Stimulated activated CD4-positive, alpha-beta T cell treated with anti-CD3 and anti-CD28 coated beads, Interleukin-12 subunit alpha, Interleukin-12 subunit beta, amount 100 ng/mL, for 24 hours (primary cell): ENCODE measurements at places on chromosomes 13 and 19.

DNA sequence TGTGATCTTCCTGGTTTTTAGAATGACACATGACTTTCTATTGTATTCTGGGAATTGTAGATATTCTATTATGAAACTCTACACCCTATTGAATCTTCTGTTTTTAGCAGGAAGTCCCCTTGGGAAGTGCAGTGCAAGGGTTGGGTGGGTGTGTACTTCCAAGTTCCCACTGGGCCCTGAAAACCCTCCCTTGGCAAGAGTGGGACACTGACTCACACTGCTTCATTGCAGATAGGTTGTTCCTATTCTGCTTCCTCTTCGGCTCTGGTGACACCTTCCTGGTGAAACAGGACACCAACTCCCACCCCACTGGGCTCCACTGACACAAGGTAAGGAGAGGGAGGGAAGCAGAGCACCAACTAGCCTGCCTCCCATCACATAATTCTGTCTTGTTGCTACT is 121.8 kb downstream of the KCTD12 start:
- DNase-seq: no peak

GRCh38 chr13:113643593-113643992 is 14.4 kb downstream of the ATP4B start:
- no peak for DNase-seq

DNA sequence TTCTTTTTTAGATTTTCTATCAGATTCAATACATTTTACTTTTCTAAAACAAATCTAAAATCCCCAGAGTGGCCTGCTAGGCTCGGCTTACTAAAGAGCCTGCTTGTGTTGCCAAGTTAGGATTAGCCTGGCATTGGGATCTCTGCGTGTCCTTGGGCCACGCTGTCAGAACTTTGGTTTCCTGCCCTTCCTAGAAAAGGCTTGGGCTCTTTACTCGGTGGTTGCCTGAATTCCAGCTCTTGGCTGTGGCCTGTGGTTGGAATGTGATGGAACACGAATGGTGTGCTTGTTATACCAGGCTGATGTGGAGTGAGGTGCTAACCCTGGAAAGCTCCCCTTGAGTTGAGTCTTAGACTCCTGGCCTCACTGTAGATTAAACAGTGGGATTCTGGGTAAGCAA is 8.5 kb downstream of the SPATA13 start:
- no peak for DNase-seq

GRCh38 chr13:87208636-87209035 is 462.5 kb upstream of the SLITRK5 start:
- DNase-seq: no peak

- no peak for DNase-seq
Measured at GRCh38 chr13:77930430-77930829, 11.8 kb upstream of the EDNRB start.

DNA sequence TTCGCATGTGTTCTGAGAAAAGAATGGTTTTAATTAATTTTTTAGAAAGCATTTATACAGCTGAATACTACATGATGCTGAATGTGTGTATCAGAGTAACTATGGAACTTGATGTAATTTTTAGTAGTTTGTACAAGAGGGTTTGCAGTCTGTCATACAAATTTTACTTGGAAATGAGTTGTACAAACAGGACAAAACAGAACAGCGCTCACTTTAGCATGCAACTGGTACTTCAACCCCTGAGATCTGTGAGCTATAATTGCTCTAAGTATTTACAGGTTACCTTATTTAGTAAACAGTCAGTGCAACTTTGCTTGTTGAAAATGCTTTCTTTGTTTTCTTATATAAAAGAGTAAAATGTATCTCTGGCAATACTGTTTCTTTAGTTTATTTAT is 706 bp downstream of the TNFRSF19 start:
- DNase-seq: no peak

- DNase-seq: no peak
Measured at GRCh38 chr13:43864921-43865320, 14.6 kb downstream of the CCDC122 start.

DNA sequence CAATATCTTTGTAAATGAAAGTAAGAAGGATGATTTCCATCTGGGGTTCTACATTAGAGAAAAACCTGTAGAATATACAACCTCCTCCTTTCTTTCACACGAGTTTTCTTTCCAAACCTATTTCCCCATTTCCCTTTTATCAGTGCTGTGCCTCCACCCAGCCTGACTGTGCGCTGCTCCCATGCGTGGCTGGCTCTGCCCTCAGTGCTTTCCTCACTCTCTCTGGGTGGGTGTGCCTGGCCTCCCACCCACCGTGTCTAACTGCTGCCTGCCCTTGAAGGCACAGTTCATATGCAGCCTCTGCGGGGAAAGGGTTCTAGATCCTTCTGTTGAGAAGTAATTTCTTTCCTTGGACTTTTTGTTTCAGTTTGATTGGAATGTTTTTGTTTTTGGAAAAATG is 70.7 kb downstream of the PCCA start:
- no peak for DNase-seq

DNA sequence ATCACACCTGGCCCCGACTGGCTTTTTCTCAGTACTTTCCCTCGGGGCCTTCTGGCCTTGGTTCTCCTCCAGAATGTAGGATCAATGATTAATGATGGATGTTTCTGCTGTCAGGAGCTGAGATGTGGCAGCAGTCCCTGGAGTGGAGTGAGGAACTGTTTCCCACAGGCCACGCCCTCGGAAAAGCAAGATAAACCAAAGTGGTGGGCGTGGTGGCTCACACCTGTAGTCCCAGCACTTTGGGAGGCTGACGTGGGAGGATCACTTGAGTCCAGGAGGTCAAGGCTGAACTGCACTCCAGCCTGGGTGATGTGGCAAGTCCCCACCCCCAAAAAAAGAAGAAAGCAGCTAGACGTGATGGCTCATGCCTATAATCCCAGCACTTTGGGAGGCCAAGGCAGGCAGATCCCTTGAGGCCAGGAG is 7.1 kb upstream of the SHFL start:
- no peak for DNase-seq

GRCh38 chr19:2659856-2660432 is 42.5 kb downstream of the GNG7 start:
- DNase-seq: no peak

- no peak for DNase-seq
Measured at GRCh38 chr13:23707674-23708073, 137.5 kb downstream of the TNFRSF19 start.

DNA sequence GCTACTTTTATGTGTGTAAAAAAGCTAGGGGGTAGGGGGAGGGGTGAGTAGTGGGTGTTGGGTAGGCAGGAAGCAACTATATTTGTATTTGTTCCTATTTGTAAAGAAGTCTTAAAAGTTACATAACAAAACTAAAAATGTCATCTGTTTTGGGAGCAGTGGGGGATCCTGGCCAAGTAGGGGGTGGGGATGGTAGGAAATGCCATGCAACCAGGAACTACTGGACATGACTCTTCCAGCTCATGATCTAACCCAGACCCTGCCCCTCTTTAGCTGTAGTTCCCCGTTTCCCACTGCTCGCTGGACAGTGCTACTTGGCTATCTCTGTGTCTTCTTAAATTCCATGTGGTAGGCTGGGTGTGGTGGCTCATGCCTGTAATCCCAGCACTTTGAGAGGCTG is 3.2 kb downstream of the GTF3A start:
- DNase-seq: no peak

DNA sequence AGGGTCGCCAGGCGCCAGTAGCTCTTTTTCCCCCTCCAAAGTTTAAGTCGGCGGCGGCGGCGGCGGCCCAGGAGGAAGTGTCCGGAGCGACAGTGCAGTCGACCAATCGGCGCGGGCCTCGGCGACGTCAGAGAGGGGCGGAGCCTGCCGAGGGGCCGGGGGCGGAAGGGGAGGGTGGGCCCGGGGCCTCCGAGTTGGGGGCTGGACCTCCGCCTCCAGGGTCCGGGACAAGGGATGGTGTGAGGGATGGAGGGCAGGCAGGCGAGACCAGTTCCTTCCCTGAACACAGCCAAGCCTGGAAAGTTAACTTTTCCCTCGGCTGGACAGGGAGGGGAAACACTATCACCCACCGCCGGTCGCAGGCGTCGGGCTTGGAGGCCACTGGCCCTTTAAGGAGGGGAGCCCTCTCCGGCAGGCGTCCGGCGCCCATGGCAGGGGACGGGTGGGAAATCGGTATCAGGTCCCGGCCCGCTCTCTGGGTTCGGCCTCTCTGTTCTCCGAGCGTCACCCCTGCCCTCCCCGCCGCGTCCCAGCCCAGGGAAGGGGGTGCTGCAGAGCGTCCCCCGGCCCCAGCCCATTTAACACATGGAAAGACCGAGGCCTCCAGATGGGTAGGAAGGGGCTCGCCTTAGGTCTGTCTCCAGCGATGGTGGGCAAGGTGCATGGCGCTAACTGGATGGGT is at the start of gene PRKD2:
PRKD2 (minus strand) TSS at position 81 of the 682 bp plus-strand sequence. CDS start 744 bp downstream, outside the sequence.
- peak; percentile 91 for DNase-seq

GRCh38 chr13:66477816-66478215 is 752.3 kb downstream of the PCDH9 start:
- no peak for DNase-seq

GRCh38 chr19:12749938-12750521 is 1.6 kb upstream of the BEST2 start:
- DNase-seq: no peak

DNA sequence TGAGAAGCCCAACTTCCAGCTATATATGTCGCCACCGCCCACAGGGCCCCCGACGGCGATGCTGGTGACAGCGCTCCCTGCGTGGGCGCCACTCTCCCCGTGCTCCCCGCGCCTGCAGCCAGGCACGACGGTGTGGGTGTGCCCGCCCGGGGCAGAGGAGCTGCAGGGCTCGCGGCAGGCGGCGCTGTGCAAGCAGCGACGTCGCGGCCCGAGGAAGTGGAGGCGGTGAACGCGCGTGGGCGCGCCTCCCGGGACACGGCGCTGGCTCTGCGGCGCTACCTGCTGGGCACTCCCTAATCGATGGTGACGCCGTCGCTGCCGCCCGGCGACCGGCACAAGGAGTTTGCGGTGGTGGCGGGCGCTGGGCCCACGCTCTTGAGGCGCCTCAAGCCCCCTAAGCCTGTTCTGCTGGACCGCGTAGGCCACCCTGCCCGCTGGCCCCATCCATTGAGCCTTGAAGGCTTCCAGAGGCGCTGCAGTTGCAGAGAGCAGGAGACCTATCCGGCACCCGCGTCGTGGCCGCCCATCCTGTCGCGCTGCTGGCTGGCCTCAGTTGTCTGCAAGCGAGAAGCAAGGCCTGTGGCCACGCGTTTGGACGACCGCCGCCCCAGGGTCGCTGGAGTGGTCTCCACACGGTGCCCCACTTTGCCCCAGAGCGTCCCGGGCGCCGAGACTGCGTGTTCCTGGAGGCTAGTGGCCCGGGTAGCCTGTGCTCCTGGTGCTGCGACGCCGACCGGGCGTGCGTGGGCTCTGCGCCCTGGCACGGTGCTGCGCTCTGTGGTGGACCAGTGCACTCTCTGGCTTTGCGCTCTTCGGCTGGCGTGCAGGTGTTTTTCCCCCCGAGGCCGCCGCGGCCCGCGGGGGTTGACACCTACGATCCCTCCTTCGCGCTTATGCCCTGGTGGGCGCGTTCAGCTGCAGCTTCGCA is 23.1 kb downstream of the LRFN3 start:
- peak; percentile 52 for DNase-seq

GRCh38 chr13:76971215-76971614 is 20.7 kb upstream of the CLN5 start:
- no peak for DNase-seq

DNA sequence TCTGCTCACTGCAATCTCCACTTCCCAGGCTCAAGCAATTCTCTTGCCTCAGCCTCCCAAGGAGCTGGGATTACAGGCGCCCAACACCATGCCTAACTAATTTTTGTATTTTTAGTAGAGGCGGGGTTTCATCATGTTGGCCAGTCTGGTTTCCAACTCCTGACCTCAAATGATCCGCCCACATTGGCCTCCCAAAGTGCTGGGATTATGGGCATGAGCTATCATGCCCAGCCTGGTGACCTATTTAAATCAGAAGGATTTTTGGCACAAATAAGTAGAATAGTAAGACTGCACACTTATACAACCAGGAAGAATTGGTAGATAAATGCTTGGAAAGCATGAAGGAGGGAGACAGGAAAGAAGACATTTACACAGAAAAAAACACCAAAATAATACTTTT is 53.4 kb upstream of the AKAP11 start:
- no peak for DNase-seq

DNA sequence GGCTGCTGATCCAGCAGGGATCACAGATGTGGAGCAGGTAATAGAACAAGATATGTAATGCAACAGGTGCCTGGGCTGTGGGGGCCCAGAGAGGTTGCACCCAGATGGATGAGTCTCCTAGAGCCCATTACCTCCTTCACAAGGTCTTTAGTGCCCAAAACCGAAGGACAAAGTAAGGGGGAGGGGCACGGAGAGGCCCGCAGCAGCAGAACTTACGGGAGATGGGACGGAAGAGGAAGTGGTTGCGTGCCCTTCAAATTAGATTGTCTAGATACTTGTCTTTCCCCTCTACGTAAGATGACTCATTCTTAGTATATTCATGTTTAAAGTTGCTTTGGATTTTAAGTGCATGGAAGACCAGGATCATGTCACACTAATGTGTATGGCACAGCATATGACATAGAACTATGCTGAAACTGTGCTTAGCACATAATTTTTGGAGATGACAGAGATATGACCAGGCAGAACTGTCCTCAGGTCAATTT is 5.7 kb upstream of the MRPS31 start:
- DNase-seq: no peak

DNA sequence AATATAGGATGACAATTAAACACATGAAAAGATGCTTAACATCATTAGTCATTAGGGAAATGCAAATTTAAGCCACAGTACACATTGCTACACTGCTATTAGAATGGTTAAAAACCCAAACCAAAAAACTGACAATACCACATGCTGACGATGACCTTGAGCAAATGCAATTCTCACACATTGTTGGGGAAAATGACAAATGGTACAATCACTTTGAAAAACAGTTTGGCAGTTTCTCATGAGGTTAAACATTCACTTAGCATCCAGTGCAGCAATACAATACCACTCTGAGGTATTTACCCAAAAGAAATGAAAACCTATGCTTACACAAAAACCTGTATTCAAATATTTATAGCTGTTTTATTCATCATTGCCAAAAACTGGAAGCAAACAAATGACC is 11.3 kb downstream of the FLT3 start:
- no peak for DNase-seq

DNA sequence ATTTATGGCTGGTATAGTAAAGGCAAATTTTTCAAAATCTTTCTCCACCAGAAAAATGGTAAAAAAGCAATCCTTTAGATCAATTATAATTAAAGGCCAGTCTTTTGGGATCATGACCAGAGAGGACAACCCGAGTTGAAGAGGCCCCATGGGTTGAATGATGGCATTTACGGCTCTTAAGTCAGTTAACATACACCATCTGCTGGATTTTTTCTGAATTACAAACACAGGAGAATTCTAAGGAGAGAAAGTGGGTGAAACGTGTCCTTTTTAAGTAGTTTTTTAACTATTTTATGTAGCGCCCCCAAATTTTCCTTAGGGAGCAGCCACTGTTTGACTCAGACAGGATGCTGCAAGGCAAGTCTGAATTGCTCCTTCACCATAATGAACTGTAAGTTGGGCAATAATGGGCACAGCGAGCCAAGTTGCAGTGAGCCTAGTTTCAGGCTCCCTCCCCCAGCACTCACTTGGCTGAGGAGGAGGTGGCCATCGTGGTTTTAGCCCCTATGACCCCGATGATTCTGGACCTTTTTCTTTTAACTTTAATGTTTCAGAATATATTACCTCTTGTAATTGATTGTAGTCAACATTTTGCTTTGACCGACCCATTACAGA is 13.6 kb upstream of the ZNF611 start:
- no peak for DNase-seq

- no peak for DNase-seq
Measured at GRCh38 chr13:108368250-108368905, 98.9 kb downstream of the TNFSF13B start.
